ENCODE measurements at places on chromosomes 3 and 15.

DNA sequence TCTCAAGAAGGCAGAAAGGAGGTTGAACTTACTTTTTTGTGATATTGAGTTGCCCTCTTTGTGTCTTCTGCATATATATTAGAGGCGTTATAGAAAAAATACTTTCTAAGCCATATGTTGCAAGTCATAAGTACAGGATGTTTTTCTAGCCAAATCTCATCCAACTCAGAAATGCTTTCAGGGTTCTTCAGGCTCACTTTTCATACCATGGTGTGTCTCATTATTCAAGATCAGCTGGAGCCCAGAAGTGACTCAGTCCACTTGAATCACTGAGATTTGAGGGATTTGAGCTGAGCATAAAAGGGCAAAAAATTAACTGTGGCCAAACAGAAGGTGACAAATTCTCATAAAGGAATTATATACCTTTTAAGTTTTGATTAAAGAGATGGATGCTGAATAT, 157.3 kb downstream of the WNT5A start:
- DNase-seq: peak; percentile 13

DNA sequence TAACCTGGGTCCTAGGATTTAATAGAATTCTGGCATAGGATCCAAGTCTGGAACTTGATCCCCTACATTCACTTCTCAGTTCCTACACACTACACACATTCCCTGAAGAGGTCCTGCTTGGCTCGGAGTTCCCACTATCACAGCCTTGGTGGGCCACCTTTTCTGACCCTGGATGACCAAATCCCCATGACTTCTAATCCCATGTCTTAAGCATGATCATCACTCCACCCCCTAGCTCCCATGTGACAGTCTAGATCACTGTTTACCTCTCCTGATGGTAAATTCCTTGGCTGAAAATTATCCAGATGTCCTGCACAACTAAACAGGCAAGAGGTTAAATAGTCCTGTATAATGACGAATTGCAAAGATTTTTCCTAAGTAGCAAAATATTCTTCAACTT, 40.3 kb downstream of the DUT start:
- DNase-seq: no peak

DNA sequence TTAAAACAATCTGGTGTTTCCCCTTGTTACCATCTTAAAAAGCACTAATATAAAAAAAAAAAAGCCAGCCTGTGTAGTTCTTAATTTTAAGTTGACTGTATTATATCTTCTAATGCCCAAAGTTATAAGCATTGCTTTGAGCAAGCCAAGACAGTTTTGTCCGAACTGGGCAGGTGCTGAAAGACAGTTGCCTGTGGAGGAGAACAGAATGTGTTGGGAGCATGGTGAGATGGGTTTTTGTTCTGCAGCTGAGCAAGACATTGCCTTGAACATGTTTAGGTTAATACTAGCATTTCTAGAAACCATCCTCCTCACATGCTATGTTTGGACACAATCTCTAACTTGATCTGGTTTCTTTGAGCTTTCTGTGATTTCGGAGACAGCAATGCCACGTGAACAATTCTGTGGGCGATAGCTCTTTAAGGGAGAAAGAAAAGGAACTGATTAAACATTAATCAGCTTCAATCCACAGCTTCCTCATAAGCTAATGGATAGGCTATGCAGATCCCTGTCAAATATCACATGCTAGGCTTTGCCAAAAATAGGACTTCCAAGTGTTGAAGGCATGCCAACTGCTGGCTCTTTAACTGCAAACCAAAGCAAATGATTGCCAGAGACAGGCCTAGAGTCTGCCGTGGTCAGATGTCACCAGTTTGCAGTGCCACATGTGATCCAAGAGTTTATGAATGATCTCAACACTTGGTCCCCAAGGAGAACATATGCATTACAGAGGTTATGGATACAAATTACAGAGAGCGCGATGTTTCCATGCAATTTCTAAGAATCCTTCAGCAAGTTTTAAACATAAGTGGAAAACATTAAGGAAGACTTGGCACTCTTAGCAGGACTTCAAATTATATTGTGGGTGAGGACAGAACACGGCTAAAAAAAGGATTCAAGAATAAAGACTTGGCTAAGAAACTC, 428.1 kb downstream of the ROBO2 start:
- no peak for DNase-seq

- no peak for DNase-seq
Observed at GRCh38 chr3:184864000-184864399, 52.0 kb downstream of the VPS8 start.

- peak; percentile 81 for DNase-seq
Observed at GRCh38 chr3:188948281-188948996, 223.3 kb upstream of the TPRG1 start.

DNA sequence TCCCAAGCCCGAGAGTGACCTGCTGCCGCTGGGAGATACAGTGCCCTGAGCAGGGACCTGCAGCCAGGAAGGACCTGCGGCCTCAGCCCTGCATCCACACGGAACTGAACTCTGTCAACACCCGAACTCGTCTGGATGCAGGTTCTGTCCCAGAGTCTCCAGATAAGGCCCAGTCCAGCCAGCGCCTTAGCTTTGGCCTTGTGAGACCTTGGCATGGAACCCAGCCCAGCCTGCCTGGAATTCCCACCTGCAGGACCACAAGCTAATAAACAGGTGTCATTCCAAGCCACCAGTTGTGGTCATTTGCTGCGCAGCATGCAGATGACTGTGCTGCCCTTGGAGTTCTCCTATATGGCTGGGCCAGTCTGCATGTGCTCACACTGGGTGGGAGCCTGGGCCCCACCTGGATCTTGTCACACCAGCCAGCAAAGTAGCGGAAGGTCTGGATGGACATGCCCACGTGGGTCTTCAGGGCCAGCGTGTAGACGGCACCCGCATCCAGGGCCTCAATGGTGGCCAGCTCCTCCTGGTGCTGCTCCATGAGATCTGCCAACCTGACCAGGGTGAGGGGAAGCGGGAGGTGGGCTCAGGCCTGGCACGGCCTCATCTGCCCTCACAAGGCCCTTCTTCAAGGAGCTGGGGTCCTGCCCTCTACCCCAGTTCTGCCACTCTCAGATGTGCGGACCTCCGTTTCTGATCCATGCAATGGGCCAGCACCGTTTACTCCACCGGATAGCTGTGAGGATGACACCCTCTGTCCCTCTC, 47.2 kb upstream of the SLC41A3 start:
- no peak for DNase-seq

GRCh38 chr15:93029836-93030429, 59.1 kb downstream of the RGMA start:
- no peak for DNase-seq

- no peak for DNase-seq
Observed at GRCh38 chr3:122257644-122258364, 67.2 kb upstream of the CSTA start.

GRCh38 chr3:143352850-143353550, 233.4 kb downstream of the CHST2 start:
- DNase-seq: no peak

DNA sequence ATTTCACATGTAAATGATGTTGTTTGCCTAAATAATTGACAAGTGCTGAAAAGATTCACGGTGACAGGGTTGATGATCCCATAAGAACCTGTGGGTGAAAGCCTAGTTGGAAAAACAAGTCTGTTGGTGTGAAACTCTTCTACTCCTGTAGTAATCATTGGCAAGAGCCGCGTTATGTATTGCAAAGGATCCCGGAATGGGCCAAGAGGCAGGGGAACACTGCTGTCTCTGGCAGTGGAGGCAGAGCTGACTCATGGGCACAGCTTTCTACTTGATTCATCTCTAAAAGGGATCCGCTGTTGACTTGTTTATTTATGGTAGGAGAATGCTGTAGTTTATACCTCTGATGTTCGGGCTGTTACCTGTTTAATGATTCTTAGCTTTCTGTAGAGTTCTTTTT, 63.1 kb downstream of the MAP6D1 start:
- no peak for DNase-seq

GRCh38 chr15:87931584-87931983, 325.0 kb downstream of the NTRK3 start:
- DNase-seq: no peak

DNA sequence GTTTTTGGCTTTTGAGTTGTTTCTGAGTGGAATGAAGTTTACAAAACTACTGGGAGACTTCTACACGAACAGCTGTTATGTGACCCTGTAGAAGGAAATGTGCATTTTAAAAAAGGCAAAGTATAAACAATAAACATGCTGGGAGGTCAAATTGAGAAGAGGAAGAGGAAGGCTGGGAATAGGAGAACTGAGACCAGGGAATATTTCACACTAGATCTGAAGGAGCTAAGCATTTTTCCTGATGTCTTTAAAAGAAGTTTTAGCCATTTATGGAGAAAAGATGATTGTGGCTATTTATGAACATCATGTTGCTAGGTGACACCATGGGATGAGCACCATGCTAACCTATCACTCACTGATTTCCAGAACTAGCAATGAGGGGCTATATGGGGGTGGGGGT, 76.3 kb upstream of the FAM98B start:
- no peak for DNase-seq

DNA sequence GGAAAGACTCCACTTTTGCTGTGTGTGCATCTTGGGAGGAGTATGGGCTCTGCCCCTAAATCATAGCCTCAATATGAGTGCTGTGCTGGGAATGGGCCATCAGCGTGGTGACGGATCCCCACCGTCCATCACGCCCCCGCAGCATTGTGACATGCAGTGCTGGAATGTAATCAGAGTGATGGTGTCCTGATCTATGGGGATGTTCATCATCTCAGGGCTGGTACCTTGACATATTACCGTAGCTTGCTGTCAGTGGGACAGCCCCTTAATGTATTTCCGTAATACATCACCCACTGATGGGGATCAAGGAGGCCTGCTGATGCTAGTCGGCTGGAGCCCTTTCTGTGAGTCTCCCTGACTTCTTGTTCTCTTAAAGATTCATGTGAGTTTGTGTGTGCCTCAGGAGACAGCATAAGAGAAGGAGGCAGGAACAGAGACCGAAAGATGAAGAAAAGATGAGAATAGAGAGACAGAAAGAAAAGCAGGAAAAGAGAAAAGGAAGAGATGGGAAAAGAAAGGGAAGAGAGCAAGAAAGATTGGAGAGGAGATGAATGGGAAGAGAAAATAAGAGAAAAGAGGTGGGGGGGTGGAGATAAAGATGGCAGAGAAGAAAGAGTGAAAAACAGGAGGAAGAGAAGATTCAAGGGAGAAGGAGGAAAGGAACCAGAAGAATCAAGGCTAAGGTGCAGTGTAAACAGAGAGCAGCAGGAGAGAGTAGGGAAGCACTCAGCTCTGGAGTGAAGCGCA, 183.7 kb downstream of the RPLP1 start:
- no peak for DNase-seq

DNA sequence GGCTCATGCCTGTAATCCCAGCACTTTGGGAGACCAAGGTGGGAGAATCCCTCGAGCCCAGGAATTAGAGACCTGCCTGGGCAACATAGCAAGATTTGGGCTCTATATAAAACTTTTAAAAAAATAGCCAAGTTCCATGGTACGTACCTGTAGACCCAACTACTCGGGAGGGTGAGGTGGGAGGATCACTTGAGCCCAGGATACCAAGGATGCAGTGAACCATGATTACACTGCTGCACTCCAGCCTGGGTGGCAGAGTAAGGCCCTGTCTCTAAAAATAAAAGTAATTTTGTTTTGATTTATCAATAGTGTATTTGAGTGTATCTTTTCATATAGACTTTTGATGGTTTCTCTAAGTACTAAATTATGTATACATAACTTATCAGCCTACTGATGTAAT, 63.1 kb downstream of the LSM3 start:
- DNase-seq: no peak

DNA sequence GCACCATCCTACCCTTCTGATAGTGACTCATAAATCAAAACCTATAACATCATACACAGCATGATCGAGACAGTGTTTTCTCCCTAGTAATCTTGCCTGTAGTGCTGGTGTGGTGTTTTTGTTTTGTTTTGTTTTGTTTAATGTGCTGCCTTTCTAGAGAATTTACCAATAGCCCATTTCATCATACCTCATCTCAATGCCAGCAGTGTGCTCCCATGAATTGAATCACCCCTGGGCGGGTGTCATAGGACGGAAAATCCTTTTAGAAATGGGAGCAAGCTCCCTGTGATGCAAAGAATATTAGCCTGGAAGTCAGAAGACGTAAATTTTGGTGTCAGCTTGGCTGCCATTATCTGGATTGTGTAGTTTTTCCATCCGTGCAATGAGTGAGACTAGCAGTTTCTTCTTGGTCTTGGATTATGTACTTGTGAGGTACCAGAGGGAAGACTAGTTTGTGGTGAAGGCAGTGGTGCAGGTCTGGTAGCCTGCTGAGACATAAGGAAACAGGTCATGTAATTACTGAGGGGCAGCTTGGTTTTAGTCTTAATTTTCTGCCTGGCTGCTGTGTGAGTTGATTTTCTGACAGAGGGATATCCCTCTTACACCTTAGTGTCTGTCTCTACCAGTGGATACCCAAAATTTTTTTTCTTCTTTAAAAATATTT, 29.9 kb downstream of the IGSF10 start:
- no peak for DNase-seq

DNA sequence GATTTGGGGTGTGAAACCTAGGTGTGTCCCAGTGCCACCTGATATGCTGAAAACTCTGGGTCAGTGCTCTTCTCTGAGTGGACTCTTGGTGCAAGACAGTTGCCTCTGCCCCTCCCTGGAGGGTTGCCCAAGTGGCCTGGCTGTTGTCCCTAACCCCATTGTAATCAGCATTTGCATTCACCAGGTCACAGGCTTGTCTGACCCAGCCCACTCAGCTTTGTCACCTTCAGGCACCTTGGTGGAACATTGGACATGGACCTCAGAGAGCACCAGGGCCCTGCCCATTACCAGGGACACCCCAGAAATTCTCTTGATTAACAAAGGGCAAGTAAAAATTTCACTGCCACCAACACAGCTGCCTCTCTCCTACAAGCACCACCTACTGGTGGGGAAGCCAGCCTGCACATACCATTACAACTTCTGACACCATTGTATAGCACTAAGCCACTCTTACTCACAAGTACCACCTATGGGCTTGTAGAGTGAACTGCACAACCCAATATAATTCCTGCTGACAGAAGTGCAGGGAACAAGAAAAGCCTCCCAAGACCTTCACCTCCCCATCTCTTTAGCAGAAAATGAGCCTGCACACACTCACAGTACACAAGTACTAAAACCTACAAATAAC, 324.6 kb downstream of the EPHA6 start:
- peak; percentile 24 for DNase-seq

DNA sequence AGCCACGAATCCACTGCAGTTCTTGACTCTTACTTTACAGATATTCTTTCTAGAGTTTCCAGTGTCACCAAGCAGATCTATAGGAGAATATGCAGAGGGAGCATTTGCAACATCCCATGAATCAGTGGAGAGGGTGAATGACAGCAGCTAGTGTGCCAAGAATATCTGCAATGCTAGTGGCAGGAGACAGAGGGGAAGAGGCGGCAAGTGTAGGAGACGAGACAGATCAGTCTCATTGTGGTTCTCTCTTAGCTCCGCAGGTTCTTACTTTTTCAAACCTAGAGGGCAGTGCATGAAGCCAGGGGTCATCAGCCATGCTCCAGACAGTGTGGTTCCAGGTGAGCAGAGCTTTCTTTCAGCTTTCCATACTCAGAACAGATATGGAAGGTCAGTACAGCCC, 744 bp downstream of the ZNF619 start:
- DNase-seq: no peak

Measured in H4 (cell line).